Activated effector memory CD4-positive, alpha-beta T cell treated with Interleukin-2 at 50 U/mL for 16 hours (primary cell): ENCODE measurements at places on chromosomes 1 and 21.
A peak's percentile ranks its signal among the peaks of the same experiment; 100 is the strongest.

- DNase-seq = no peak
Measured at GRCh38 chr1:173082913-173083312, 32.2 kb upstream of the TNFSF18 start.

DNA sequence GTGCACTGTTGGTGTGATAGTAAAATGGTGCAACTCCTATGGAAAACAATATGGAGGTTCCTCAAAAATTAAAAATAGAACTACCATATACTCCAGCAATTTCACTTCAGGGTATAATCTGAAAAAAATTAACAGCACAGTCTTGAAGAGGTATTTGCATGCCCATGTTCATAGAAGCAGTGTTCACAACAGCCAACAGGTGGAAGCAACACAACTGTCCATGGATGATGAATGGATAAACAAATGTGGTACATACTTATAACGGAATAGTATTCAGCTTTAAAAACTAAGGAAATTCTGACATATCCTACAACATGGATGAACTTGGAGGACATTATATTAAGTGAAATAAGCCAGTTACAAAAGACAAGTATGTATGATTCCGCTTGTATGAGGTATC is 8.2 kb downstream of the TTLL7 start:
- DNase-seq = no peak

- DNase-seq = no peak
Measured at GRCh38 chr1:185110145-185110544, 46.6 kb downstream of the TRMT1L start.

DNA sequence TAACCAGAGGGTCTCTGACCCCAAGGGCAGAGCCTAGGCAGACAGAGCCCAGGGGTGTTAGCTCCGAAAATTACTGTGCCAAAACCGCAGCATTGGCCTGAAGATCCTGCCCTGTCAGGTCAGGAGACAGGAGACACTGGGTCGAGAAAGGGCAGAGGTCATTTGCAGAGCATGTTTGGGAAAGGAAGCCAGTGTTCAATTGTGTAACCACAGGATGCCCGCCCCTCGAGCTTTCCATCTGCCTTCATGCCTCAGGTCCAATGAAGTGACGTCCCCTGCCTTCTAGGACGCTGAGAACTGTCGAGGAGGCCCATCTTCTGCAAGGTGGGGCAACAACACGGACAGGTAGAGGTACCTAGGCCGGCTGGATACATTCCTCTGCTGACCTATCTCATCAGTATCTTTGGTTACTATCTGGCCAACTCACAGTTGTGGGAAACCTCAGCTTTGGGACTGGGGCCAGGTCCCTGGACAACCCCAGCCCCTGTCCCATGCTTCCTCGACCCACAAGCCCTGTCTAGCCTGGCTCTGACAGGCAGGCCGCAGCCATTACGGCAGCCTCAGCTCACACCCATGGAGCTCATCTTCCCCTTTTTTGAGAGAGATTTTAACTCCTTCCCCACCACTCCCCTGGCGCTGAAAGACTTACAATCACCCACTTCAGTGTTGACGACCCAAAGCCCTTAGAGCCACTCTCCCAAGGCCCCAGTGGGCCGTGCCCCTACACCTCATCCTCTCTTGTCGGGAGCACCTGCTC is 1.3 kb downstream of the ARL8A start:
- DNase-seq = no peak

DNA sequence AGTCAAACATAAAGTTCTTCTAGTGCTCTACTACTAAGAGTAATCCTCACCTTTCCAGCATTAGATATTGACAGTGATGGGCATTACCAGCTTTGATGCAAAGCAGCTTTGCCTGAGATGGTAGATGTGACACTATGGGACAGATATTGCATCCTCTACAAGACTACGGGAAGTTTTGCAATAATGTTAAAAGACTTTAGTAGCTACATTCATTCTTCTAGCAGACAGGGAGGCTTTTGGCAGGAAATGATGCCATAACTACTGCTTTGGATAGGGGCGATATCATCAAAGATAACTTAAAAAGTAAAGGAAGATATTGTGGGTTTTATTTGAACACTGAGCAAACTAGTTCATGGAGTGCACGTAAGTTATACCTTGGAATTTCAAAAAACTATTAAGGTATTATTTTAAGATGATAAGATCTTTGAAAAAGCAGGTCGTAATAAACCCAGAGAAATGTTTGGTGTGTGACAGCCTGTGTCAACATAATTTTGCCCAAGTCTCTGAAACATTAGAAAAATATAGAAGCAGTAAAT is 368.3 kb upstream of the TMPRSS15 start:
- DNase-seq = no peak

DNA sequence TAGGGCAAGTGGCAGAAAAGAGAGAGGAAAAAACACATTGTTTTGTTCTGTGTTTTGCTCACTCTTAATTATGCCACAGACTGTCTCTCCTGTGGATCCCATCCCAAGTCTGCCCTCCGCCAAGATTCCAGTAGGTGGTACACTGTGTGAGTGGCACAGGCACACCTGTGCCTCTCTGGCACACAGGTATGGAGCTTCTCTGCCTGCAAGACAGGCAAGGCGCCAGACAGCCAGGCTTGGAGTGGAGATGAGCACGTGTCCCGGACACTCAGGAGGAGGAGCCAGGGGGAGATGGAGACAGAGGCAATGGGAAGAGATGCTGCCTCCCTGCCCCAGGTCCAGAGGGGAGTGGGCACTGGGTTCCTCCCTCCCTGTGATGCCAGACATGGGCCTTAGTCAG is 6.5 kb upstream of the GRIK3 start:
- no peak for DNase-seq

GRCh38 chr1:29280409-29281131 is 44.2 kb downstream of the PTPRU start:
- no peak for DNase-seq

- DNase-seq = no peak
Measured at GRCh38 chr1:234934611-234935033, 194.0 kb downstream of the TOMM20 start.

DNA sequence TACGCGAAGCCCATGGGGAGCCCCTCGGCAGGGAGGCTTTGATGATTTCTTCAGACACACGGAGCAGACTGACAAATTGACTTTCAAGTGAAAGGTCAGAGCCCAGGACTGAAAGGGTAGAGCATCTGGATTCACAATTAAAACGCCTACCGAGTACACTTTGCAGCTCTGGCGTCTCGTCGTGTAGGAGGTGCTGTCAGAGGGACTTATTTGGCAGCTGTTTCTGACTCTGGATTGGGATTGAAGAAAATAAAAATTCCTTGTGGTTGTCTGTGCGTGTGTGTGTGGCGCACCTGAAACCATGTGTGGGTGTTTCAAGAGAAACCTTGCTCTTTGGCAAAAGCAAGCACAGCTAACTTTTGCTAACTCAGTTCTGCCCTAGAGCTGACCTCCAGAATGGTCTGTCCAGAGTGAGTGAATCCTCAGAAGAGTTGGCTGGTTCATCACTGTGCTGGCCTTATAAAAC is 348.7 kb downstream of the HLX start:
- DNase-seq = no peak

GRCh38 chr1:61782771-61783170 is 40.5 kb downstream of the PATJ start:
- DNase-seq = peak; percentile 24

DNA sequence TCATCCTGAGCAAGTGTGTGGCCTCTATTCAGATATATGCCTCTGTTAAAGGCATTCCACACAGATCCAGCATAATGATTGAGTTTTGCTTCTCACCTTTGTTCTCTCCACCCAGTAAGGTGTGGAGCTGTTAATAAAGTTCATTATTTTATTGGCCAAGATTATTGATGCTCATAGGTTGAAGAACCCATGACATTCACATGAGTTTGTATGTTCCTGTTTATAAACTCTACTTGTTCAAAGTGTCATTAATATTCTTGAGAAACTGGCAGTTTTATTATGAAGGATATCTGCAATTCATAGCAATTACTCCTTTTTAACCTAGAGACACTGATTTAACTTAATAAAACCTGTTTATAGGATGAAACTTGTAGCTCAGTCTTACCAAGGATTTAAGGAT is 22.0 kb downstream of the IVNS1ABP start:
- DNase-seq = no peak

DNA sequence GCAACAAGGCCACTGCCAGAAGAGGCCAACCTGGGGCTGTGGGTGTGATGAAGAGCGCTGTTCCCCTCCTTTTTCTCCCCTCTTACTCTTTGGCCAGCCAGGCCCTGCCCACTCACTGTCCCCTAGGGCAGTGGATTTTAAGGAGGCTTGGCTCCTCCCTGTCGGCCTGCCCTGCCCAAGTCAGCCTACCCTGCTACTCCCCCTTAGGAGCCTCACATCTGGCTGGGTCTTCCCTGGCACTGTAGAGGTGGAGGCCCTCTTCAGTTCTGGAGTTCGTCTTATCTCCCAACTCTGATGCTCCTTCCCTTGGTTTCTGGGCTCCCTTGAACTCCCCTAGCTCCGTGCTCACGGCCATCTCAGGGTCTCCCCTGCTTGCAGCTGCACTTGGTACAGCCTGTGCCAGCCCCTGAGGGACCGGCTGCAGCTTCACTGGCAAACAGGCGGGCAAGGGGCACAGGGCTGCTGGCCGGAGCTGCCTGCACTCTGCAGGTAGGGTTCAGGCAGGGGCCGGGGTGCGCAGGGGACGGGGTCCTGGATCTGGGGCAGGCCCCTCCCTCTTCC is 4.0 kb downstream of the AMPD2 start:
- DNase-seq = no peak

DNA sequence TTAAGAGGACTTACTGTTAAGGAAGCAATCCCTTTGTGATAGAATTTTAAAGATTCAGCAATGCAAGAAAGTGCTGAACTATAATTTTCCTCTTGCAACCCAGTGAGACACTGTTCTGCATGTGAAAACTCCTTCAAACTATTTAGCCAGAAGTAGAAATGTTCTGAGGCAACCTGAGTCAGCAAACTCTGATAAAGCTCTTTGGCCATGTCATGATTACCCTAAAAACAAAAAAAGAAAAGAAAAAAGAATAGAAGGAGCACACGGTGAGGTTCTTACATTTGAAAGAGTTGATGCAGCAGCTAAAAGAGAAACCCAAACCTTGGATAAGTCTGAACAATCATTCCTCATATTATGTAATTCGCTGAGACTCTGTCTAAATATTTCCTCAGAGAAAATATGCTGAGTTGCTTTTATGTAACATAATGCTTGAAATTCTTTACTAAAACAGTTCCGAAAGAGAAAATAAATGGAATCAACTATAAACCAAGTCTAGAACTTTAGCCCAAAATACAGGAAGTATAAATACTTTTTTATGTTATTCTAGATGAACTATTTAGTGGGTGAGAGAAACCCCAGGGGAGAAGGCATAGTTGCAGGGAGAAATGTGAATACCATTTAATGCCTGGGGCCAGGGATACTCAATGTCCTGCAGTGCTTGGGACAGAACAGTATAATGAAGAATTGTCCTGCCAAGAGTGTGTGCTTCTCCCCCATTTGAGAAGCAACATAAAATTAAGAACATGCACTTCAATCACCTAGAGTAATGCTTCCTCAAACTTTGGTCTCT is 60.0 kb downstream of the INTS7 start:
- DNase-seq = no peak

DNA sequence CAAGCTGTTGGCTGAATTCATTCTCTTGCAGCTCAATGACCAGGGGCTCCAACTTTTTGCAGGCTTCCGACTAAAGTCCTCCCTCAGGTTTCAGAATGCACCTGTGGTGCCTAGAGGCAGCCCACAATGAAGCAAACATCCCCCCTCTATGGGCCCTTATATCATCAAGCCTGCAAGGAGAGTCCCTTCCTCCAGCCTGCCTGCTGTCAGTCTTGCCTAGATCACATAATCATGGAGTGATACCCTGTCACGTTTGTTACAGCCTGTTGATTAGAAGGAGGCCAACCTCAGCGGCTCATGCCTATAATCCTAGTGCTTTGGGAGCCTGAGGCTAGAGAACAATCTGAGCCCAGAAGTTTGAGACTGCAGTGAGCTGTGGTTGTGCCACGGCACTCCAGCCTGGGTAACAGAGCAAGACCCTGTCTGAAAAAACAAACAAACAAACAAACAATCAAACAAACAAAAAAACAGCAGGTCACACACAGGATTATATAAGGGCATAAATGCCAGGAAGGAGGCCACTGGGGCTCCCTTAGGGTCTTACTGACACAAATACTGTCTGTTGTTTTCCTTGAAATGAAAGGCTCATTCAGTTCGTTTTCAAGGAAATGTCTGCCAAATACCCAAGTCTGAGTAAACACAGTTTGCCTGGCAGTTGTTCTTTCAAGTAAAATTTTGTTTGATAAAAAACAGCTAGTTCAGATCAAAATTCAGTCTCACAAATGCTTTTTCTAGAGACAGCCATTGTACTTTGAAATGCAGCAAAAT is 4.7 kb upstream of the SPRR3 start:
- no peak for DNase-seq

DNA sequence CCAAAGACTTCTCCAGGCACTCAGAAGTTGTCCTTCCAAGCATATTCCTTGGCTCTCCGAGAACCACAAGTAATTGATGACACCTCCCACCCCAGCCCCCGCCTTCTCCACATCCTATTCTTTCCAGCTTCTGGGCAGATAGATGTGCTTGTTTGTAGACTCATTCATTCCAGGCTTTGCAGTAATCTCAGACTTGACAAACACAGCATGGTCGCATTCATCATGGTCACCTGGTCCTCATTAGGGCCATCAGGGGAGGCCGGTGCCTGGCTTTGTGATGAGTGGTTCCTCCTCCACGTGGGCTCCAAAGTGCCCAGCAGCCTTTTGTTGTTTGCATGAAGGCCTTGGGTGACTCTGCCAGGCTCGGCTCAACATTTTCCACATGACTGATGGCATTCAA is 28.5 kb upstream of the KCNE2 start:
- no peak for DNase-seq

DNA sequence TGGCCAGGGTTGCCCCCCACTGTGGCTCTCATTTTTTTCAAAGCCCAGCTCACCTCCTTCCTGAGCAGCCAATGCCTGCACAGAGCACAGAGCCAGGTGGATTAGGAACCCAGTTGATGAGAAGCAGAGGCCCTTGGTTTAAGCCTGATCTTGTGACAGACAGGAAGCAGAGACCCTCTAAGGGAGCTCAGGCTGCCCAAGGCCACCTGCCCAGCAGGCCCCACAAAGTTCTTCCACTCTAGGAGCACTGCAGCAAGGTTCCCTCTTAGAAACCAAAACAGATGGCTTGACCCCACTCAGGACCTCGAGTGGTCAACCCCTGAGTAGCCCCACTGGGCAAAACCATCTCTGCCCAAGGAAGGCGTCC is 25.5 kb upstream of the PRSS38 start:
- no peak for DNase-seq

GRCh38 chr1:30856260-30856790 is 52.2 kb downstream of the SDC3 start:
- DNase-seq = no peak

DNA sequence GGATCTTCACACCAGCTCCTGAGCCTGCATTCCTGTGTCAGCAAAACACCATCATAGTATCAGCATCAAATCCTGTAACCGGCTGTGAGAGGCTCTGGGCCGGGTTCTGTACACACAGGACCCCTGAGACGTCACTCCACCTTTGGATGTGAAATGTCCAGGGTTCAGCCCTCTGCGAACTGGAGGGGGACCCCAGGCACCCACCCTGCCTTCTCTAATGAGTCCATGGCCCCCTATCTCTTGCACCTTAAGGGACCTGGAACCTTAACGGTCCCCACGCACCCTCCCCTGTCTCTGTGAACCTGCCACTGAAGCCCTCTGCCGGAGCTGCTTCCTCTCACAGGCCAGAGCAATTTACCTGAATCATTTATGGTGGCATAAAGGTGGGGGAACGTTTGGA is 257.8 kb downstream of the NPHP4 start:
- no peak for DNase-seq
